ENCODE measurements at places on chromosomes 16 and 17.
A peak's percentile ranks its signal among the peaks of the same experiment; 100 is the strongest.

GRCh38 chr17:17983776-17984175, 11.1 kb downstream of the DRC3 start:
- no peak for DNase-seq

DNA sequence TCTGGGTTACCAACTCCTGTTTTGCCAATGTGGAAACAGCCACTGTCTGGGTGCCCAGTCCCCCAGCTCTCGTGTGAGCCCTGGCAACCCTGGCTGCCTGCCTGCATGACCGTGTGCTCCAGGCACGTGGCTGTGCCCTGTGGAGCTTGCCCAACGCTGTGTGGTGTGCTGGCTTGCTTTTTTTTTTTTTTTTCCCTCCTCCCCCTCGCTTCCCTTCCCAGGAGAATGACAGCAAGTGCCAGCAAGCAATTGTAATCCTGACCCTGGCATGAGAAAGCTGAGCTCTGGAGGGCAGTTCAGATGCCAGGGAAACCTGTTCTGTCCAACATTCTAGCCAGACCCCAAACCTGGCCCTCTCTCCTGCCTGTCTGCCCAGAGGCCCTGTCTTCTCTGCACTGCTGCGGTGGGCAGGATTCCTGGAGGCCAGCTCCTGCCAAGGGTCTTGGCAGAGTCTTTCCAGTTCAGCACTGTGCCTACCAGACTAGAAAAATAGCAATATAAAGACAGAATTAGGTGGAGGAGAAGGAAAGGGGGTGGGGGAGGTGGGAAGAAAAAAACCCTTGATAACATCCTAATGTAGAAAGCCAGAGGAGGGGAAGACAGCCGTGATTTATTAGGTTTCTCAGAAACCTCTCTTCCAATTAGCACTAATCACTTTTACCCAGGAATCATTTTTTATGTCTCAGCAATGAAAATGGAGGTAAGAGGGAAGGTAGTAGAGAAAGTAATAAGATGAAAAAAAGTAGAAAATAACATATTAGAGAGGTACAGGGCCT, 9.0 kb downstream of the HLF start:
- DNase-seq: peak; percentile 48

DNA sequence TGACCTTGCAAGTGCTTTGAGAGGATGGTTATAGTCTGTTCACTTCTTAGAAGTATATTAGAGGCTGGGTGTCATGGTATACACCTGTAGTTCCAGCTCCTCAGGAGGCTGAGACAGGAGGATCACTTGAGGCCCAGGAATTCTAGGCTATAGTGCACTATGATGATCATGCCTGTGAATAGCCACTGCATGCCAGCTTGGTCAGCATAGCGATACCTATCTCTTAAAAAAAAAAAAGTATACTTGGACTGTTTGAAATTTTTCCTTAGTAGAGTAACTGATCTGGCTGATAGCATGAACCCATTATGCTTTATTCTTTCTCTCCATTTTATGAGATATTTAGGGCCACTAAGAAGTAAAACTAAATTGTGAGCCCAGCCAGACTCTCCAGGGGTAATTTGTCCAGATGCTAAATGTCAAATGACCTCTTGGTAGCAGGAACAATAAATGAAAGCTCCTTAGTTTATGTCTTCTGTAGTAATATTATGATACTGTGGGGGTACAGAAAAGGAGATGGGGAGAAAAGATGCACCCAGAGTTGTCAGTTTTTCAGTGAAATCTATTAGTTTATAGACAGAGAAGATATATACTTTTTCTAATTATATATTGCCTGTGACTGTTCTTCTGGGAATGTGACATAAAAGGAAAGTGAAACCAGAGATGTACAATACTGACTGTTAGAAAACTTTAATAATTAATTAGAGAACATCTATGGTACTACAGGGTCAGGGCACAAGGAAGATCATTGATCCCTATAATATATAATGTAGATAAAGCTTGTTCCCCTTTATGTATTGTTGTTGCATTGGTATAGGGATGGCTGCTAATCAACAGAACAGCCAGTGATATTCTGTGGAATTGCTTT, 335.3 kb upstream of the TBX2 start:
- DNase-seq: no peak

DNA sequence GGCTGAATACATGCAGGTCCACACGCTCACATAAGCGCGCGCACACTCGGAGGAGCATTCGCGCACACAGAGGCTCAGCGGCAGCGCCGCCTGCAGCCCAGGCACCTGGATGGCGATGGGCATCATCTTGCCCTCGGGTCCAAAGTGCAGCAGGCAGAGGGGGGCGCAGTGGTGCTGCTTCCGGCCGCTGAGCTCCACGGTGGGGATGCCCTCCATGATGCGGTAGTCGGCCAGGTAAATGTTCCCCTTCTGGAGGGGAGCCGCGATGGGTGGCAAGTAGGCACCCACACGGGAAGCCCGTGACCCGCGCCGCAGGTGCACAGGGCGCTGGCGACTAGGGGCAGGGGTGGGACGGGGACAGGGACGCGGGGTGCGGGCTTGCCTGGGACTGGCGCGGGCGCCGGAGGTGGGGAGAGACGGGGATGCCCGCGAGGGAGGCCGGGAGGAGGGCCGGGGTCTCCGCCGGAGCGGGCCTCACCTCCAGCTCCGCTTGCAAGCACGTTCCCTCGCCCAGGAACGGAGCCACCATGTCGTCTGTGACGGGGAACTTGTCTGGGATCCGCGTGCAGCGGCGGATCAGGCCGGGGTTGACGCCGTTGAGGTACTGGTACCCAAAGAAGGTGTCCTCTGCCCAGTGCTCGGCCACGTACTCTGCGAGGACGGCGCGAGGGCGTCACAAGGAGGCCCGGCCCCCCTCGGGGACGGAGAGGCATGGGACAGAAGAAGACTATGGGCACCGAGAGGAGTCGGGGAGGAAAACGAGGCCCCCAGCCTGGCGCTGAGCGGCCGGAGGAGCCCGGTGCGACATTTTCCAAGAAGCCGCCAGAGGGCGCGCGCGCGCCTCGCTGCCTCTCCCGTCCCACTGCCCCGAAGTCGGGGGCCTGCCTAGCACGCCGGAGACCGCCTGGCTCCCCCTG, 8.0 kb downstream of the ALOX12B start:
- peak; percentile 82 for DNase-seq

DNA sequence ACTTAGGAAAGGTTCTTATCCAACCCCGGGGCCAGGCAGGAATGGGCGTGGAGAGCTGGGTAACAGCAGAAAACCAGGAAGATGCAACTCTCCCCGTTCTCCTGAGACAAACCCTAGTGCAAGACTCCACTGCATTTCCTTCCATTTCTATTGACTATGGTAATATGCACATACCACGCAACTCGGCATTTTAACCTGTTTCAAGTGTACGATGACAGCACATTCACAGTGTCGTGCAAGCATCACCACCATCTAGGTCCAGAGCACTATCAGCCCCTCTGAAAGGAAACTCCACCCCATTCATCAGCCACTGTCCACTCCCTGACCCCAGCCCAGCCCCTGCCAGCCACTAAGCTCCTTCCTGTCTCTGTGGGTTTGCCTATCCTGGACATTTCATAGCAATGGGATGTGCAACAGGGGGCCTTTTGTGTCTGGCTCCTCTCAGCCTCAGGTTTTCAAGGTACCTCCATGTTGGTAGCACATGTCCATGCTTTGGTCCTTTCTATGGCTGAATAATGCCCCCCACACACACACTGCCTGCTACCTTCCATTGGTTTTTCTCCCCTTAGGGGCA, 441.9 kb downstream of the SOX9 start:
- no peak for DNase-seq

- DNase-seq: no peak
Observed at GRCh38 chr16:58195771-58196170, 2.1 kb downstream of the CSNK2A2 start.

All from tongue (tissue), 3 donors.